NCI-H146 (cell line): ENCODE measurements at places on chromosomes 7 and 10.

DNA sequence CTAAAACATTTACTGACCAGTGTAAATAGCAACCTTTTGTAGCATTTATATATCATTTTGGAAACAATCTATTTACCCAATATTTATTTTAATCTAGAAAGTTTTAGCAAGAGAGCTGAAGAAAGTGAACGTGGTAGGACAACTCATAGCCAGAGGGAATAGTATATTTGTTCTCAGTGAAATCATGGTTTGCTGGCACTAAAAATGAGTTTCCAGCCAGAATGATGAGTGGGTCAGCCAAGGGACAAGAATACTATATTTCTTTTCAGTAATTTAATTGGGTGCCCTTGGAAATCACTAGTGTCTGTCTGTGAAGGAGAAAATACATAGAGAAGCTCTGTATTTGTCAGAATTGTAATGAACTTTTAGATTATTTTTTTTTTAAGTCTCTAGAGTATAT lies 74.9 kb downstream of the MINPP1 start:
- DNase-seq = no peak

- DNase-seq = peak; percentile 46
Observed at GRCh38 chr7:66847879-66848790, 72.9 kb upstream of the TMEM248 start.

DNA sequence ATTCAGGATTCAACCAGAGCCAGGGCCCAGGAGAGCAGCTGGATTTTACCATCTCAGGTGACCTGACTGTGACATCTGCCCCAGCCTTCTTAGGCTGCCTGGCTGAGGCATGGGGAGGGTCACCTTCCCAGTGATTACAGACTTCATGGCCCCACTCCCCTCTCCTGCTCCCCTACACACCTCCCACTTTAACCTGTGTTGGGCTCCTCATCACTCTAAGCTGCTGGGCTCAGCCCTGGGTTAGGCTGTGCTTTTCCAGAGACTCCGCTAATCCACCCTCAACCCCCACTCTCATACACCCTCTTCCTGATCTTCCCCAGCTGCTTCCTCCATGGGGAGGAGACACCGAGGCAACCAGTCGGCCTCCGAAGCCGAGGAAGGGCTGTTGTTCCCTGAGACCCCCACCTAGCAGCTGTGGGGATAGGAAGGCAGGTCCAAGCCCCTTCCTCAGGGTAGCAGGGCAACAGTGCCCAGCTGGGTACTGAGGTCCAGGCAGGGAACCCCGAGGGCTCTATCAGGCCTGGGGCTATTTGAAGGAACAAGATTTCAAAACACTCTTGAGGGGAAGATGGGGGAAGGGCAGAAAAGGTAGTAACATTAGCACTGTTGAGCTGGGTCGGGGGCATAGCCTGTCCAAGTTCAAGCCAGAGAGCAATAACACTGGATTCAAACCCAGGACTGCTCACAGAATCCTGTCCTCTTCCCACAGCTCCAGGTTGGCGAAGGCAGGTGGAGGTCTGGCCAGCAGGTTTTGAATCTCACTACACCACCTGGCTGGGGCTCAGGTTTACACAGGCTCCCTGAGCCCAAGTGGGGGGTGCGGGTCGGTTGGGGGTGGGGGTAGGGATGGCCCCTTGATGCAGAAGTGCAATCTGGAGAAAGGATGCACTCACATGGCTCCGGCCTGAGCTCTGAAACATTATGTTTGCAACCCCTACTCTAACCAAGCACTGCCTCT lies 1.8 kb downstream of the IMPDH1 start:
- DNase-seq = no peak

- no peak for DNase-seq
Observed at GRCh38 chr7:6294839-6295238, 22.4 kb upstream of the CYTH3 start.

GRCh38 chr10:20277820-20278219 lies 461.6 kb downstream of the PLXDC2 start:
- peak; percentile 59 for DNase-seq

GRCh38 chr10:103843045-103843444 lies 12.3 kb downstream of the SH3PXD2A start:
- DNase-seq = no peak

- no peak for DNase-seq
Observed at GRCh38 chr7:134561-135256, 57.7 kb upstream of the FAM20C start.

GRCh38 chr10:93083743-93084539 lies 10.2 kb downstream of the CYP26A1 start:
- no peak for DNase-seq

GRCh38 chr10:57955076-57955475 lies 312.6 kb downstream of the IPMK start:
- DNase-seq = no peak

DNA sequence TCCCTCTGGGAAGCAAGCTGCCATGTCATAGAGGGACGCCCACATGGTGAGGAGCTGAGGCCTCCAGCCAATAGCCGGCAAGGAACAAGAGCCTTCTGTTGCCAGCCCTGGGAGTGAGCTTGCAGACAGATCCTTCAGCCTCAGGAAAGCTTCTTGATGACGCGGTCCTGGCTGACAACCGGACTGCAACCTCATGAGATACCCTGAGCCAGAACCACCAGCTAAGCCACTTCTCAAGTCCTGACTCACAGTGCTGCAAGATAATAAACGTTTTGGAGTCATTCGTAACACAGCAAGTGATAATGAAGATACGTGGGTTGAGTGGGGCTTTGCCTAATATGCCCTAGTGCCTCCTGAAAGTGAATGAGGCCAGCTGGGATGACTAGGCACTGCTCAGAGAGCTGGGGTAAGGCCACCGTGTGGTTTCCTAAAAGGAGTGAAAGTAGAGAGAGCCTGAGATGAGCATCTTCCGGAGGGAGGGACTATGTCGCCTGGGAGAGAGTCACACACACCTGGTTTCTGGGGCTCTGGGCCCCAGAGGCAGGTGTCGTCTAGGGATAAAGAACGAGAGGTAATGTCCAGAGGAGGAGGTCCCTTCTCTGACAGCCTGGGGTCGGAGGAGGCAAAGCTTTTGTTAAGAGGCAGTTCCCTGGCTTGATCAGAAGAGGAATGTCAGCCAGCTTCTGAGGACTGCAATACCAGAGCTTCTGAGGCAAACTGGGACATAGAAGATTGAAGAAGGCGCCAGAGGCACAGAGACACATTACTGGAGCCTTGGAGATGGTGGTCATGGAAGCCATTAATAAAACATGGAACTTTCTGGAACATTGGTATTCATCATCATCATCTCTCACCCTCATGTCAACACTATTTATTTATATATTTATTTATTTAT lies 53.6 kb downstream of the PYROXD2 start:
- peak; percentile 90 for DNase-seq

DNA sequence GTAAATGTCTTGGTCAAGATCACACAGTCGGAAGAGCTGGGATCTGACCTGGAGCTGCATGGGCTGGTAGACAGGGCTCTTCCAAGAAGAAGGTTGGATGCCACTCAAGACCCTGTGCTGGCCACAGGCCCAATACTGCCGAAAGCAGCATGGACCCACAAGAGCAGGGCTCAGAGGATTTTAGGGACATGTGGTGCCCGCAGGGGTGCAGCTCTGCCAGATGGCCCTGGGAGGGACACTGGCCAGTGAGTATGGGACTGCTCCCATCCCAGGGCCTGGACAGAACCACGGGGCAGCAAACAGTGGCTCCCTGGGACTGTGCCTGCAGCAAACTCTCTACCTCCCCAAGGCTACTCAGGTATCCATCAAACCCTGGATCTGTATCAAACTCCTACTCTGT lies 12.4 kb downstream of the MAT1A start:
- DNase-seq = no peak

DNA sequence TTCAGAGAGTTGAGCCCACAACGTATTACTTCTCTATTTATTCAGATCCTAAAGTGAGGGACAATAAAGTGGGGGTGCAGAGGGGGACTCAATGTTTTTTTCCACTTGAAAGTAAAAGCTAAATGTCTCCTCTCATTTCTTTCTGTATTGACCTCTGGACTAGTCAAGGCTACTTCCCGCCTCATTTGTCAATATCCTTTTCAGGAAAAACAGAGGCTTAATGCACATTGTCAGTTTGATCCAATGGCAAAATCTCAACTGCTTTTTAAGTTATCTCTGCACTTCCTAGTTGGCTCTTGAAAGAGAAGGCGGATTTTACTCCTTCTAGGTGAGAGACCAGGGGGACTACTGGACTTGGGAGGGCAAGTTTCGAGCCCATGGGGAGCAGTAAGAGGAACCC lies 56.4 kb downstream of the HIPK2 start:
- DNase-seq = no peak

DNA sequence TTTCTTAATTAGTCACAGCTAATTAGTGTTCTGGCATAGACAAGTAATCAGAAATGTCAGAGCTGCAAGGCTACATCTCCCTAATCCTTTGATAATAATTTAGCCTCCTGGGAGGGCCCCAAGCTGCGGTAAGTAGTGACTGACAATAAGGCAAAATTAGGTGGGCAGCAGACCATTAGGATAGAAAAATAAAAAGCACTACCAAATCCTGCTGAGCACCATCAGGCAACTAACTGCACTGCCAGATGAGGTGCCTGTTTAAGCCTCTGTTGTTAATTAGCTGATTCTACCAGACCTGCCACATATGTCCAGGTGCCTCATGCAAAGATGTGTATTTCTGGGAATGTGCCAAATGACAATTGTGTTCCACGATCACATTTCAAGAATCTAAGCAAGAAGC lies 32.5 kb upstream of the FEZF1 start:
- peak; percentile 65 for DNase-seq

DNA sequence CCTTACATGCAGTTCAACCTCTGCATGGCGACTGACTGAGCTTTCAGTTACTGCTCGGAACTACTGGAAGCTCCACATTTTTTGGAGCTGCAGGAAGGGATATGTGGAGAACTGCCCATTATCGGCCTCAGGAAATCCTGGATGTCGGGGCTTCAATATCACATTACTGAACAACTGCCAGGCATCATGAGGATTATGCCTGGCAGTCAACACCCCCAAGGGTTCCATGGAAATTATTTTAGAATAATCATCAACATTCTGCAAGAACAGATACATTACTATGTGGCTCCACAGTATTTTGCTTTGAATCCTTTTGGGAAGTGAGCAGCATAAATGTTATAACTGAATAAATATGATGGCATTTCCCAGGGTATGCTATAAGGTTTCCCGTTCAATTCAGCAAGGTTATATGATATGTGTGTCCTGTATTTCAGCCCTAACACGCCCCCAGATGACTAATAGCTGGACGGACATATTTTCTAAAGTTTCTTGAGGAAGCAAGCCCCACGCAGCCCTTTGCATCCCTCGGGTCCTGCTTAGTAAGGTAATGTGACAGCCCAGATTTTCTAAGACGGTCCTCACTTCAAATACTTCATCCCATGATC lies 53.0 kb upstream of the OPALIN start:
- DNase-seq = no peak

DNA sequence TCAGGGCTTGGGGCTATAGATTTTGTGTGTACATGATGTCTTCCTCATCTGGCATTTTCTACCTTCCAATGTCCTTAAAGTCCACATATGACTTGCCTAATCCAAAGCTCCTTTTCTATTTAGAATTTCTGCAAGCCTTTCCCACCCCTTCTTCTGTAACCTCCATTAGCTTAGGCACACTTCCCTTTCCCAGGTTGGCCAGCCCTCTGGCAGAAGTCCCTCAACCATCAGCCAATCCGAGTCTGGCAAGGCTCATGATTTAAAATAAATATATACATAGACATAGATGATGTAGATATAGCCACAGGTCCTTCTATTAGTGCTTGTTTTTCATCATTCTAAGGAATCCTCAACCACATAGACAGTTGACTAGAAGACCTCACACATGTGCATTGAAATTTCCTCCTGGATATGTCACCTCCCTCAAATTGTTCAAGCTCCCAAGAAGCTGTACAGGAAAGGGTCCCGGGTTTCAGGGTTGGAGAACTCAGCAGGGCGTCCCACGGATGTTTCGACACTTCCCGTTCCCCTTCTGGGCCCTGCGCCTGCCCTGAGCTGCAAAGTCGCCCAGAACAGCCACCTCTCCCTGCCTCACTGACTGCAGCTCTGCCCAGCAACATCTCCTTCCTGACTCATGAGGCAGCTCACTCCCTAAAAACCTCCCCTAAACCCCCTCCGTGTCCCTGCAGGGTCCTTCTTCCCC lies 20.4 kb upstream of the PIK3AP1 start:
- no peak for DNase-seq

DNA sequence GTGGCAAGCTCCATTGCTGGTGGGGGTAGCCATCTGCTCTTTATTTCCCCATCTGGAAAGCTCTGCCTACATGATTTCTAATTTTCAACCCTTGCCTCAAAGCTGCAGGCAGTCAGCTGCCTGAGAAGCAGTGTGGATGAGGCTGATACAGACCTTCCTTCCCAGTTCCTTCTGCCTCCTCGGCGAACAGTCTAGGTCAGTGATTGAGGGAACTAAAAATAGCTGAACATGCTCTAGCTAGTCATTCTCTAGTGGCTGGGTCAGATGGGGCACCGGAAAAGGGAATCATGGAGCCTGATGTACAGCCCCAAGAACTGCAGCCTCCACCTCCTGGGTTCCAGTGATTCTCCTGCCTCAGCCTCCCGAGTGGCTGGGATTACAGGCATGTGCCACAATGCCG lies 48.7 kb downstream of the NAMPT start:
- DNase-seq = no peak

DNA sequence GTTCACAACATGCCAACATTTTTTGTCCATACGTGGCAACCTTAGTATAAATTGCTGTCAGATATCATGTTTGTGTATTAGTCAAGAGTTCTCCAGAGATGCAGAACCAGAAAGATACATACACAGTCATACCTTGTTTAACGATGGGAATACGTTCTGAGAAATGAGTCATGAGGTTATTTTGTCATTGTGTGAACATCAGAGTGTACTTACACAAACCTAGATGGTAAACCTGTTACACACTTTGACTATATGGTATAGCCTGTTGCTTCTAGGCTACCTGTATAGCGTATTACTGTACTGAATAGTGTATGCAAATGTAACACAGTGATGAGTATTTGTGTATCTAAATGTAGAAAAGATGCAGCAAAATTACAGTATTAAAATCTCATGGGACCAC lies 22.3 kb downstream of the ZNF518A start:
- DNase-seq = no peak

DNA sequence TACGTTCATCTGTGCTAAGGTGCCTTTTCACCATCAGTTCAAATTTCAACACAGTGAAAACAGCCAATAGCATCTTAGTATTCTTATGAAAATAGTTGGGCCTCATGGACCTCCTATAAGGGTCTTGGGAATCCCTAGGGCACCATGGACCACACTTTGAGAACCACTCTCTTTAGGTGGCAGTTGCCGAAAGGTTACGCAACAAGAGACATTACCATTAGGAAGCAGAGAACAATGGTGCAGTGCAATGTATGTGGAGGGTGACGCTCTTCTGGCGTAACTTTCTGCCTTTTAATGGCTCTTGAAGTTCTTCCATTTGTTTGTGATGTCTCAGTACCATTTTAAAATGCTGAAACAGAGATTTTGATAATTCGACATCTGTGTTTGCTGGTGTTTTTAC lies 131.1 kb downstream of the CNNM2 start:
- no peak for DNase-seq

DNA sequence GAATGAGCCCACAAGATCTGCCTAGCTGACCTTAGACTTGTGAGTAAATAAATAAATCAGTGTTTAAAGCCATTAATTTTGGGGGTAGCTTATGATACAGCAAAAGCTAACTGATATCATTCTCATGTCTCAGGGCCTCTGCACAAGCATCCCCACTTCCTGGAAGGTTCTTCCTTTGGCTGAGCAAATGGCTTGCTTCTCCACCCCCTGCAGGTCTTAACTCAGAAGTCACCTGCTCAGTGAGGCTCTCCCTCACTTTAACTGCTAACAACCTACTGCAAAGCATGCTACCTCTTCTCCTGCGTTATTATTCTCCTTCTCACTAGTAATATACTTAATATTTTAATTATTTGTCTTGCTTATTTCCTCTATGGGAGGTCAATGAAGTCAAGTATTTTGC lies 167.3 kb downstream of the TPK1 start:
- no peak for DNase-seq
